ENCODE measurements at places on chromosomes 6 and 20.

- DNase-seq: no peak
Measured at GRCh38 chr6:44100088-44100550, 27.1 kb downstream of the MRPL14 start.

DNA sequence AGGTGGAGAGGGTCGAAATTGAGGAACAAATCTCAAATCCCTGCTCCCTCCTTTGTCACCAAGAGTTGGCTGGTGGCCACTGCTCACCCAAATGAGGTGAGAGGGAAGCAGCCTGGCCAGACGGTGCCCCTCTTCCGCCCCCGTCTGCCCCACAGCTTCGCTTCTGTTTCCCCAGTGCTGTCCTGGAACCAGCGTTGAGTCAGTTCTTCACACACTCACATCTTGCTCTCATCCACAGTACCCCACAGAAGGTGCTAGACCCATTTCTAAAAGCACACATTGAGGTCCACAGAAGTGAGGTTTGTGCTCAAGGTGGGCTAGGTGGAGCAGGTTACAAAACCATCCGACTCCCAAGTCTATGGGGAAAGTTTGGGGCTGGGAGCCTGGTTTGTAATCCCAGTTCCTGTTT, 3.8 kb downstream of the CEBPB start:
- no peak for DNase-seq

GRCh38 chr20:36310215-36310981, 4.3 kb downstream of the DLGAP4 start:
- DNase-seq: no peak

GRCh38 chr20:34875642-34876405, 588 bp upstream of the ACSS2 start:
- DNase-seq: peak; percentile 97

- DNase-seq: no peak
Measured at GRCh38 chr6:148147463-148147830, 195.2 kb upstream of the SASH1 start.

DNA sequence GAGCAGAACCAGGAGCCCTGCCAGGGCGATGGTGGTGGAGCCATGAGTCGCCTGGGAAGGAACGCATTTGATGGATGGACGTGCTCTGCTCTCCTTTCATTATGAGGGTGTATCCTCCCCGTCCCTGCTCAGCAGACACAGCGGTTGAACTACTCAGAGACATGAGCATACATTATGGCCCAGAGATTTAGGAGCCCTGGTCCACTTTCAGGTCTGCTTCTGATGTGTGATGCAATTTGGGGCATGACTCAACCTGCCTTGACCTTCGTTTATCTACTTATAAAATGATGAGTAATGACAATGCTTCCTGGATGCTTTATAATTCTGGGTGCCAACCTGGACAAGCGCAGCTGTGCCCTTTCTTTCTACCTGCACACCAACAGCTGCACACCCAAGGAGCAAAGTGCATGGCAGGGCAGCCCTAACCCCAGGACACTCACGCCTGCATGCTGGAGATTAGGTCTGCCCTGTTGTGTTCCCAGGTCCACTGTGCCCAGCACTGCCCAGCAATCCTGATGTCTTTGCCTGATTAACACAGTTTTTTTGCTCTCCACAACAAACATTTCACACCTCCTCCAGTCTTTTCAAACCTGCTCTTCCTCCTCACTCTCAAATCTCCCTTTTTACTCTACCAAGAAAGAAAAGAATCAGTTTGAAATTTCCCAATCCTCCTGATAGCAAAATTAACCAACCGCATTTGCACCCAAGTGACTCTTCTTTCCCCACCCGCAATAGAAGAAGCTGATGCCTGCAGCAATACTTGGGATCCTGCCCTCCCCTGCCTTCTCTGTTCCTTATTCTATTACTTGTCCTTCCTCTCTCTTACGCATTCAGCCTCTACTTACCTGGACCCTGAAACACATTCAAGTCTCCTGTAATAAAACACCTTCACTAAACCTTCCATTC, 81.2 kb downstream of the EZR start:
- DNase-seq: no peak

DNA sequence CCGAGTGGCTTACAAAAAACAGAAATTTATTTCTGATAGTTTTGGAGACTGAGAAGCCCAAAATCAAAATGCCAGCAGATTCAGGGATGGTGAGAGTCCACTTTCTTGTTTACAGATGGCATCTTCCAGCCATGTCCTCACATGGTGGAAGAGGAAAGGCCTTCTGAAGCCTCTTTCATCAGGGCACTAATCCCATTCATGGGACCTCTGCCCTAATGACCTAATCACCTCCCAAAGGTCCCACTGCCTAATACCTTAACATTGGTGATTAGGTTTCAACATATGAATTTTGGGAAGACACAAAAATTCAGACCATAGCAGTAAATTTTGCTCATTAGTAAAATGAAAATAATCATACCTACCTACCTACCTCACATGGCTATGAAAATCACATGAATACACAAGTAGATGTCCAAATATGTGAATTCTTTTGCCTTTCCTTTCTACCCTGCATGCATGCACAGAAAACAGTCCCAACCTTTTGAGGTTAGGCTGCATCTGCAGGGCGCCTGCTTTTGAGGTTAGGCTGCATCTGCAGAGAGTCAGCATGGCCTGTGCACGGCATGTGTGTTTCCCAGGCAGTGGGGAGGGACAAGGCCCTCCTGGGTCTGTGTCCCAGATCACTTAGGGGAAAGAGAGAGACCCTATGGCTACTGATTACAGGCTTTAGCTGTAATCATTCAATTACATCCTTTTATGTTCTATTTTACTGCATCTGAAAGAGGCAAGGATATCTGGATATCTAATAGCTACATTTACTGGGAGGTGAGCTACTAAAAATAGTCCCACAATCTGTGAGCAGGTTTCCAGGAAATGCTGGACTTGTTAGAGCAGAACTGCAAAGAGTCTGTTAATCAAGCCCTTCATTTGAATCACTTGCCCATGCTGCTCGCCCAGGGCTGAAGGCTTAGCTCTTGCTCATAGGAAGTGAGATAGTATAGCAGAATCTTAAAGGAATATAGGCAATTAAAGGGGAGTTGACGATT, 497.7 kb upstream of the MARCKS start:
- DNase-seq: no peak

- DNase-seq: no peak
Measured at GRCh38 chr6:50442531-50443040, 270.7 kb upstream of the TFAP2D start.

DNA sequence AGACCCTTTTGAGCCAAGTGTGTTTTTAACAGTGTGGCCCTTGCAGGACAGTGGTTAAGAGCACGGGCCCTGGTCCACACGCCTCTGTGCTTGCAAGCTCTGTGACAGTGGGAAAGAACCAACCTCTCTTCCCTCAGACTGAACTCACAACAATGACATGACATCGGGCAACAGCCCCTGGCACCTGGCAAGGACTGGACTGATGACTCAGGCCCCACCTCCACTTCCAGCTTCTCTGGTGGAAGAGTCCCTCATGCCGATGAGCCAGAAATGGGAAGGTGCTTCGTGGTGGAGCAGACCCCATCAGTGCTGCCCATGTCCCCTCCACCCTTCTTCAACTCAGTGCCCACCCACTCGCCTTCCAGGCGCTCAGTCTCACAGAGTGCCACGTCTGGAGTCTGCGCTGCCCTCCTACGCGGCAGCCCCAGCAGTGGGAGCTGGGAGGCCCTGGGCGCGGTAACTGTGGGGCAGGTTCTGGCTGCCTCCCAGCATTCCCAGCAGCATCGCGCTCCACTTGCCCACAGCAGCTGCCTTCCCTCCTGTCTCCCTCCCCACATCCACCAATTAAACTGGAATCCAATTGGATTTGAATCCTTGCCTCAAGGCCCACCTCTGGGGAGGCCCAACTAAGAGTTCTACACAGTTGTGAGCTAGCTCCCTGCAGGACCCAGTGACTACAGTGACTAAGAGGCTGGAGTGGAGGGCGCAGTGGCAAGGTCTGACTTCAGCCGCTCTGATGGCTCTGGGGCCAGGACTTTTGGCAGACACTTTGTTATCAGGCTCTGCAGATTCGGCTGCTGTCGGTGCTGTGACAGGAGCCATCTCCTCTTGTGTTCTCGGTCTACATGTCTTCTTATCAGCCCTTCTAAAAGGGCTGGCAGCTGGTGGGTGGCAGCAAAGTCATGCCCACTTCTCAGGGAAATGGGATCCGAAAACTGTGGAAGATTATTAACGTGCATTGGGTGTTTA, 156.8 kb upstream of the MLN start:
- no peak for DNase-seq

- no peak for DNase-seq
Measured at GRCh38 chr6:139743664-139744437, 369.4 kb upstream of the CITED2 start.

- DNase-seq: no peak
Measured at GRCh38 chr6:14502551-14502950, 385.0 kb downstream of the CD83 start.

GRCh38 chr6:11271228-11272020, 39.0 kb upstream of the NEDD9 start:
- no peak for DNase-seq

- DNase-seq: no peak
Measured at GRCh38 chr6:32906539-32906938, 34.3 kb downstream of the HLA-DMB start.

- no peak for DNase-seq
Measured at GRCh38 chr6:25499615-25500235, 152.3 kb upstream of the SCGN start.

DNA sequence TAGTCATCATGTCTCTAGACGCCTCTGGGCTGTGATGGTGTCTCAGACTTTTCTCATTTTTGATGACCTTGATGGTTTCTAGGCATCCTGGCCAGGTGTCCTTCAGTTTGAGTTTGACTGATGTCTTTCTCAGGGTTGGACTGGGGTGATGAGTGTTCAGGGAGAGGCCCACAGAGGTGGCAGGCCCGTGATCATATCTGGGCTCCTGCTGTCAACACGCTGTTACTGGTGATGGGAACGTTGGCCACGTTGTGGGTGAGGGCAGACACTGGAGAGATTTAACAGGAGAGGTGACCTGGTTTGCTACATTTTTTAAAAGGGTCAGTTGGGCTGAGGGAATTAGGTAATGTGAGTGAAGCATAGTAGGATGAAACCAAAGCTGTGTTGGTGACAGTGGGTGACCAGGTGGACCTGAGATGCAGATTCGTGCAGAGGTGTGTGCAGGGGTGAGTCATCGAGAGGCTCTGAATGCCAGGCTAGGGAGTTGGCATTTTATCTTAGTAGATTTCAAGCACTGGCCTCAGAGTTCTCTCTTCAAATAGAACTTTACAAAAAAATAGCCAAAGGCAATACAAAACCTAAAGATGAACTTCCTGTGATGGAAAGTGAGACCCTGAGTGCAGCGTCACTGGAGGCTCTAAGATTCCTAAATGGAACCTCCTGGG, 174.1 kb downstream of the CDH26 start:
- DNase-seq: no peak

DNA sequence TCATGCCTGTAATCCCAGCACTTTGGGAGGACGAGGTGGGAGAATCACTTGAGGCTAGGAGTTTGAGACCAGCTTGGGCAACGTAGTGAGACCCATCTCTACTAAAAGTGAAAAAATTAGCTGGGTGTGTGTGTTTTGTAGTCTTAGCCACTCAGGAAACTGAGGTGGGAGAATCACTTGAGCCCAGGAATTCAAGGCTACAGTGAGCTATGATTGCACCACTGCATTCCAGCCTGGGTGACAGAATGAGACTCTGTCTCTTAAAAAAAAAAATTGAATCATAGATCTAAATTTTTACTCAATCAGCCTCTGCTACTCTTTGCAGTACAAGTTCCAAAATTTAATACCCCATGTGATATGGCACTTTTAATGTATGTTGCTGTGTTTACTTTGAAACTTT, 121.6 kb downstream of the ARMC2 start:
- no peak for DNase-seq

- DNase-seq: no peak
Measured at GRCh38 chr6:115932481-115932880, 128.2 kb downstream of the FRK start.

DNA sequence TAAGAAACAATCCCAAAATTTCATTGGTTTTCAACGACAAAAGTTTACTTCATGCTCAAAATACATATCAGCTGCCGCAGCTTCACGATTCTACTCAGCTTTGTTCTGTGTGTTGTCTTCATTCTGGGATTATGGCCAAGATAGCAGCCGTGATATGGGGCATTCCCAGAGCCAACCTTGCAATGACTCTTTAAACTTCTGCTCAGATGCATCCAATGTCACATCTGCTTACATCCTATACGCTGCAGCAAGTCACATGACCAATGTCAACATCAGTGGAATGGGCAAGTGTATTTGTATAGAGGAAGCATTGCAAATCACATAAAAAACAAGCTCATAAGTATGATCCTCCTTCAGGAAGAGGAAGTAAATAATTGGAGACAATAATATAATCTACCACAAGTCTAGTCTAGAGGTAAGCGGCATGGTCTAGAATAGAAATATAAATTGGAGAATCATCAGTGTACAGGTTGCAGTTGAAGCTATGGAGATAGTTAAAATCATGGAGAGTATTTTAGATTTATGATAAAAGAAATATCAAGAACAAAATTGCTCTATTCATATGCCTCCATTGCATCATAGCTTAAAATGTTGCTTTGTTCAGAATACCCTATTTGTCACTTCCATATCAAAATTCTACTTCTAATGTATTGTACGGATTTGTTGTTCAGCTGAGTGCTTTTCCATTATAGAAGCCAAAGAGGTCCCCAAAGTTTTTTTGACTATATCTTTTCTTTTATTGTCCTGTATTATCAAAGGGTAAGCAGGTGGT, 7.2 kb upstream of the C6orf141 start:
- no peak for DNase-seq

DNA sequence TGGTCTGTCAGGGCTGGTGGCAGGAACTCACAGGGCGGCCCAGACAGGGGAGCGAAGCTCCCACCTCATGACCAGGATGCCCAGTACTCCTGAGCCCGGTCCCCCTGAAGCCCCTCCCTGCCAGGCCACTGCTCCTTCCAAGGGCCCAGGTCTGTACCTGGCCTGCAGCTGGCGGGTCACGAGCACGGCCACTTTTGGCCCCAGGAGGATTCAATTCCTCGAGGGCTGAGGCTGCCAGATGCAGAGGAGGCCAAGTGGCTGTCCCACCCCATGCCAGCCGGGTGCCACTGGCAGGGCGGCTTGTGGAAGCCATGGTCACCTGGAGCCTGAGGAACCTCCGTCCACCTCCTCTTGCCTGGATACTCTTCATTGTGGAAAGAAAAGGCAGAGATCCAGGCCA, 17.4 kb downstream of the PMEPA1 start:
- DNase-seq: no peak

DNA sequence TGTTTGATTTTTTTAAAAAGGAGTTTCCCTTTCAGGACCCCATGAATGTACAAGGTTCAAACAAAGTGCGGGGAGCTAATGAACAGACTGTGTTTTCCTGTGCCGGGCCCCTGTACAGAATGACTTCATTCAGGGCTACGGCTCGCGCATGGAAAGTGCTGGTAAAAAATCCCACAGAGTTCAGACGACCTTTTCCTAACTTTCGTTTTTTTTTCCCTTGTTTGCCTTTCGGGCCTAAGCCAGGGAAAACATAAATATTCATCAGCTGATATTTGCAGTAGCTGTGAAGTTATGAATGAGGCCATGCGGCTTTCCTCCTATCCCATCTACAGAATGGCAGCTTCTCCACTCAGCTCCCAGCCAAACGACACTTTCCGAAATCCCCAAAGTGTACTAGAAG, 74.0 kb downstream of the HAO1 start:
- no peak for DNase-seq

- DNase-seq: no peak
Measured at GRCh38 chr20:52616629-52617028, 355.5 kb upstream of the TSHZ2 start.

GRCh38 chr6:21331235-21331634, 262.3 kb upstream of the SOX4 start:
- no peak for DNase-seq
